ENCODE measurements at places on chromosomes 3 and 15.

DNA sequence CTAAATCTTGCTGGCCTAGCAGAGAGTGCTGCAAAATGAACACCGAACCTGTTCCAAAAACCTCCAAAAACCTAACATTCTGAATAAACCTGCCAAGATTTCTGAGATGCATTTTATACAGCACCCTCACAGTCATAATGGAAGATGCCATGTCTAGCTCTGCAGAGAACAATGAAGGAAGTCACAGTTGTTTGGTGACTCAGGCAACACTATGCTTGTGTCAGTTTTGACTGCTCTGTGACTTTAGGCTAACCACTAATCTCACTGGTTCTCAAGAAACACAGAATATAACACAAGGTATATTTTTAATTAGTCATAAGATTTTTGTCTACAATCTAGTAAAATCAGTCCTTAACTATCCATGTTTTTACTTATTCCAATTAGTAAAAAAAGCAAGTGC, 606.6 kb downstream of the TBL1XR1 start:
- DNase-seq, result no peak

GRCh38 chr3:149468504-149469212, 5.8 kb upstream of the TM4SF4 start:
- no peak for DNase-seq

DNA sequence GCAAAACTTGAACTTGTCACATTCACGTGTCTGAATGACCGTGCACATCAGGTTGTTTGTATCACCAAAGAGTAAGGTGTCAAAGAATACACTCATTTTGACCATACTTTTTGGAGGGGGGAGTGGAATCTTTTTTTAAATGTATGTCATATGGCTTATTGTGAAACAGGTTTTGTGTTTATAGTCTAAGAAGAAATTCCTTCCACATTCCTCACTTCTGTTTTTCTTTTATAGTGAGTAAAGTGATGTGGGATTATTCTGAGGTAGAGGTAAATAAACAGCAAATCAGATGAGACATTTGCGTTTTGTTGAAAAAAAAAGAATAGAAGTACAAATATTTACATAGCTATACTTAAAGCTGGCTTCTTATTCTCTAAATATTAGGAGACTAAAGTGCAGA, 33.0 kb downstream of the SRP14 start:
- DNase-seq, result no peak

GRCh38 chr3:171175741-171176234, 149.3 kb upstream of the SLC2A2 start:
- no peak for DNase-seq
